ENCODE measurements at places on chromosomes 3 and 15. TPM values are rescaled to one million over a fixed set of nuclear protein-coding genes. Genes with fewer than 3 reads are reported as not detected.

DNA sequence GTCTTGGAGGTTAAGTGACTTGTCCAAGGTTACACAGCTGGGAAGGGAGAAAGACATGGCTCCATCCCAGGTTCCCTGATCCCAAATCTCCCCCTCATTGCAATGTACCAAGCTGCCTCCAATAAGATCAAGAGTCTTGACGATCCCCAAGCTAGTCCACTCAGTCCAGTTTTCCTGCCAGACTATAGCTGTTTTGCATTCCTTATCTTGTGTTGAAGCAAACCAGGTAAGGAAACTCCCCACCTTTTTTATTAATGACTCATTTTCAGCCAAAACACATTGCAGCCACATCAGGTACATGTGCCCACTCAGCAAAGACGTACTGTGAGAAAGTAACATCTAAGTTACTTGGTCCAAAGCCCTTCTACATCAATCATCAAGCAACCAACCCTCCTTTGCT lies 41.9 kb downstream of the LIPC start:
- DNase-seq, result no peak

- DNase-seq, result no peak
Measured at GRCh38 chr15:49692514-49693090, 71.8 kb downstream of the DTWD1 start.

- DNase-seq, result no peak
Measured at GRCh38 chr3:52682016-52682415, 3.7 kb downstream of the PBRM1 start.

GOLGA8J gene
- not detected for total RNA-seq

DNA sequence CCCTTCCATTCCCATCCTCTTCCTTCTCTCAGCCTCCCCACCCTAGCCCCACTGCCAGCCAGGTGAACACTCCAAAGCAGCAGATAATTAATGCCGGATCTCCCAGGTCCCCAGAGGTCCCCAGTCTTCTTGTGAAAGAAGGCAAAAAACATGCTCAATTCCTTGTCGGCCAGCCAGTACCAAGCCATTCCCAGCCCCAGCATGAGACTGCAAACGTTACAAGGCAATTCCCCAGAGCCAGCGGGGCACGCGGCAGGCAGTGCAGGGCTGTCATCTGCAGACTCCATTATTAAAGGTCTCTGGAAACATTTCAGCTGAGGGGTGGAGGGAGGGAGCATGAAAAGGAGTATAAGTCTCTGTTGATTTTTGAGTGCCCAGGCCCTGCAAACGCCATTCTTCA lies 117.8 kb downstream of the XXYLT1 start:
- no peak for DNase-seq

TRIM42 gene
- total RNA-seq, result not detected

MYEF2 gene
- total RNA-seq, result 8.4 TPM

- no peak for DNase-seq
Measured at GRCh38 chr3:126208606-126209256, 28.3 kb upstream of the ALDH1L1 start.

- DNase-seq, result no peak
Measured at GRCh38 chr15:85329561-85330422, 50.6 kb upstream of the AKAP13 start.

THBS1 gene
- total RNA-seq, result 2.0 TPM

DNA sequence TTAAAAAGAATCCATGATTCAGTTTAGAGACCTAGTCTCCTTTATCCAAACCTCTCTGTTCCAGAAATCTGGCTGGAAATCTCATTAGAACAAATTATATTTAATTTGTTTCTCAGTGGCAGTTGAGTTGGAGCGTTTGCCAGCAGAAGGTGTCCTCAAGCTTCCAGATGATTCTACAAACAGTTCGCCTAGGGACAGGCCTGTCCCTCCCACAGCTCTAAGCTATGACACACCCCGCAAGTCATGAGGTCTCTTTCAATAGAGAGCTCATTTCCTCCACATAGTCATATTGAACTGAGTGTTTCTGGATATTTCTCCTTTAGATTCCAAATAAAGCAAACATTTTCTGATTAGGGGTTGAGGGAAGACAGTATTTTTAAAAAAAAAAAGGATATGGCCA lies 230.3 kb downstream of the ATP8B4 start:
- DNase-seq, result no peak

DNA sequence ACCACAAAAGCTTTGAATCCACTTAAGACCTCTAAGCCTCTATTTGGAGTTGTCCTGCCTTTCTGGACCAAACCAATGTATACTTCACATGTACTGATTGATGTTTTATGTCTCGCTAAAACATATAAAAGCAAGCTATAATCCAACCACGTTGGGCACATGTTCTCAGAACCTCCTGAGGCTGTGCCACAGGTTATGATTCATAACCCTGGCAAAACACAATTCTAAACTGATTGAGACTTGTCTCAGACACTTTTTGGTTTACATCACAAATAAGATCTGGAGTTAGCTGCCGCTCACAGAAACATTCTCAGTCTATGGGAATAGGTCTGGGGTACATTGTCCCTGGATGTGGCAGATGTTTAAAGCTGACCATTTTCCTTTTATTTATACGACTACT lies 53.4 kb upstream of the EPHA6 start:
- DNase-seq, result no peak

GRCh38 chr15:80595396-80595795 lies 99.7 kb upstream of the ABHD17C start:
- no peak for DNase-seq

ANKRD63 gene
- total RNA-seq, result not detected

GRCh38 chr15:60939389-60939788 lies 289.7 kb downstream of the RORA start:
- DNase-seq, result no peak

SLC6A20 gene
- total RNA-seq, result not detected

- no peak for DNase-seq
Measured at GRCh38 chr3:29099775-29100174, 181.1 kb upstream of the RBMS3 start.

CLDN11 gene
- total RNA-seq, result 0.32 TPM

GRCh38 chr15:51621155-51621765 lies 1.3 kb downstream of the DMXL2 start:
- no peak for DNase-seq

GRCh38 chr15:81942655-81943195 lies 103.1 kb downstream of the MEX3B start:
- DNase-seq, result no peak

GRCh38 chr15:27438403-27439375 lies 467.7 kb downstream of the GABRG3 start:
- DNase-seq, result no peak

DNA sequence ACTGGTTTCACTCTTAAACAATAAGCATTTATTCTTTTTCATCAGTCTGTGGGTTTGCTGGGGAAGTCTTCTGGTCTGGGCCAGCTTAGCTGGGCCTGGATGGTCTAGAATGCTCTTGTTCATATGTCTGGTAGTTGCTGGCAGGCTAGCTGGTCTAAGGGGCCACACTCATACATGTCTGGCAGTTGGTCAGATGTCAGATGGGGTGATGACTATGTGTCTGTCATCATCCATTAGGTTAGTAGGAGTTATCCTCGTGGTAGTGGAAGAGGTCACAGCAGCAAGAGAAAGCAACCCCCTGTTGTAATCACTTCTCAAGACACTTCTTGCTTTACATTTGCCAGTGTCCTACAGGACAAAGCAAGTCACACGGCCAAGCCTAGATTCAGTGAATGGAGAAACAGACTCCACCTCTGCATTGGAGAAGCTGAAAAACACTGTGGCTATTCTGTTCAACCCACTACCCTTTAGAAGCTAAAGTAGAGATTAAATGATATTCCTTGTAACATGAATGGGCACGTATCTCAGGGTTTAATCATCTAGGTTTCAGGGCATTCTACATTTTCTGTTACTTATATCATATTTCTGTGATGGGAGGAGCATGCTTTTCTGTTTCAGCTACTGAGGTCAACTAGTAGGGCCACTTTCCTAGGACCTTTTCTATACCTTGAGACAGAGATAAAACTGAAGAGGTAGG lies 5.5 kb upstream of the ARID3B start:
- DNase-seq, result no peak

- no peak for DNase-seq
Measured at GRCh38 chr15:63915209-63915872, 81.6 kb upstream of the HERC1 start.

DNA sequence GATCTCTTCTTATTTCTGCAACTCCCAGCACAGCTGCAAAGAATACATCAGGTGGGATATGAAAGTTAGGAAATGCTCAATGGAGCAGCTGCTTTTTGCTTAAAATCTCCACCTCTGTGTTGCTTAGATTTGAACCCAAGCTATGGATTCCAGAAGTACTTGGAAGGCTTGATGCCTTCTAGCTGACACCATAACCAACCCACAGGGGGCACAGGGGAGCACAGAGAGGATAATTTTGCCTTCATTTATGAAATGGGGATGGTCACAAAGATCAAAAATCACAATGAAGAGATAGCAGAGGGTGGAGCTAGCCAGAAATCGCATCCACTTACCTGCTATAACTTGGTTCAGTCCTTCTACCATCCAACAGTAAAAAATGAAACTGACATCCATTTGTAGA lies 75.7 kb downstream of the DUT start:
- DNase-seq, result no peak

DNA sequence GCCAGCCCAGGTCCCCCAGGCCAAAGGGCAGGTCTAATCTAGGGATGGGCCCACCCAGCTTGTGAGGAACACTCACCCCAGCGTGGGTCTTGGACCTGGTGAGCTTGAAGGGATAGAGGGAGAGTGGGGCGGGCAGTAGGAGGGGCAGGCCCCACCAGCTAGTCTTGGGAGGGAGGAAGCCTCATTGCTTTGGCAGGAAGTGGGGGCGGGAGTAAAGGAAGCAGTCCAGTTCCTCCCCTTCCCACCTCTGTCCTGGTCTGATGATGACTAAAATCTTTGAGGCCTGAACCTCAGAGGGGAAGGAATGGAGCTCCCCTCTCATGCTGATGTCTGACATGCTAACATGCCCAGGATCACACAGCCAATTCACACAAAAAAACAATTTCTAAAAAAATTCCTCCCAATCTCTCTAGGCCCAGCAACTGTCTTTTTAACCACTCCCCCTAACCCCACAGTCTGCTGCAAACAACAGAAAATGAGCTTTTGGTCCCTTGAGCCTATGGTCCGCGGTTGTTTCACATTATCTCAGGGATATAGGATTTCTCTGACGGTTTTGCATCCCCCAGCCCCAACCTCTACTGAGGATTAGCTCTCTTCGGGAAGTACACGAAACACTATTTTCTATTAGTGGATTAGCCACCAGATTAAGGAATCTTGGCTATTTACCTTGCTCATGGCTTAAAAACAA lies 30.7 kb upstream of the DUSP7 start:
- no peak for DNase-seq

- no peak for DNase-seq
Measured at GRCh38 chr3:55305696-55306485, 181.2 kb downstream of the WNT5A start.

DNA sequence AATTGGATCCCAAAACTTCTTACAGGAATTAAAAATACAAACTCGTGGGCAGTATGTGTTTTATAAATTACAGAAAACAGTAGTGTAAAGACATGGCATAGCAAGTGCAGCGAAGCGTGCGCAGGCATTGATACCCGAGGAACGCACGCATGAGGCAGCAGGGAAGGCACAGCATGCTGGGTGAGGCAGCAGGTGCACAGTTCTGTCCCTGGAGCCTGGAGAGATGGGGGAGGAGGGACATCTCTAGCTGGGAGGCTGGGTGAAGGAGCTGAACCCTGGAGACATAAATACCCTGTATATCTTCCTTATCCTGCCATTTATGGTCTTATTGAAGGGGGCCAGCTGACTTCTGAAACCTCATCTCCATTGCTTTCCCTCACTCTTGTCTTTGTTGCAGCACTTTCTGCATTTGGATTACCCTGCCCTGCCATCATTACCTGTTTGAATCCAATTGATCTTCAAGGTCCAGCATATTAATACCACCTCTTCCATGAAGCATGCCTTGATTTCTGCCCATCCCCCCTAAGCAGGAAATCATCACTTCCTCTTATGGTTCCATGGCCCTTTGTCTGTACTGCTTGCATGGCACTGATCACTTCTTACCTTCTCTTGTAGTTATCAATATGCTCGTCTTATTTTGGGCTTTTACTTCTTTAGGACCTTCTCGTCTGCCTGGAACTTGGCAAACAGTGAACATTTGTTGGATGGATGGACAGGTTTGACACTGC lies 20.5 kb downstream of the LPP start:
- DNase-seq, result no peak

DNA sequence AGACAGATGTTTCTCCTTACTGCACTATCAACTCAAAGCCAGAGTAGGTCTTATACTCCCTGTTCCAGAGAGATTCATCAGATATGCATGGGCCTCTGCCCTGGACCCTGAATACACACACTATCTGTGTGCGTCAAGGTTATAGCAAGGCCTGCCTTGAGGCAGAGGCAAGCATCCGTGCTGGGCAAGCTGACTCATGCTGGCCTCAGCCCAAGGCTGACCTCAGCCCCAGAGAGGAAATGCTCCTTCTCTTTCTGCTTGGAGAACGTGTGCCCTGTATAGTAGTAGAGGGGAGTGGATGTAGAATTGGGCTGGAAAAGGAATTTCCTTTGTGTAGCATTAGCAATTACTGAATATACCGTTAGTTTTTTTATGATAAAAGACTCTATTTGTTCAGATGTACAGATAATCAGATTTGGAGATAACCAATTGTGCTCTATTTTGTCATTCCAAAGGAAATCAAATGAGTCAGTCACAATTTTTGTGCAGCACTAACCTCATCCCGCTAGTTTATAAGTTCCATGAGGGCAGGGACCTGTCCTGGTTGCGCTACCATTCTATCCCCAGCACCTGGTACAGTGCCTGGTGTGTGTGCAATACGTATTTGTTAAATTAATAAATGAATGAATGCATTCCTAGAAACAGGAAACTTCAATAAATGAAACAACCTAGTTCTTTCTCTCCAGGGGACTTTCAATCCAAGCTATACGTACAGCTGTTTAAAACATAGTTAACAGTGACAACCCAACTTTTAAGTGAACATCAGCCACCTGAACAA lies 13.3 kb upstream of the PAQR9 start:
- DNase-seq, result no peak

- no peak for DNase-seq
Measured at GRCh38 chr3:13950042-13950441, 70.2 kb upstream of the WNT7A start.

- no peak for DNase-seq
Measured at GRCh38 chr15:70826634-70827033, 27.3 kb downstream of the LARP6 start.

ZBED2 gene
- total RNA-seq, result 325 TPM

GOLGA8S gene
- total RNA-seq, result not detected

C3orf85 gene
- total RNA-seq, result not detected

GRCh38 chr3:48400824-48401433 lies 28.9 kb downstream of the FBXW12 start:
- peak; percentile 59 for DNase-seq

ATP6V1A gene
- total RNA-seq, result 44.6 TPM

- no peak for DNase-seq
Measured at GRCh38 chr3:128356822-128357221, 109.9 kb downstream of the DNAJB8 start.

XYLB gene
- 4.2 TPM for total RNA-seq

All from activated T-cell treated with anti-CD3 and anti-CD28 coated beads, Interleukin-2, amount 50 U/mL, for 4 hours (primary cell).